ENCODE measurements at places on chromosomes 7 and 10. TPM values are rescaled to one million over a fixed set of nuclear protein-coding genes. Genes with fewer than 3 reads are reported as not detected.

The CPA1 gene
- not detected for total RNA-seq

The PSD gene
- 0.23 TPM for total RNA-seq

The KAT6B gene
- total RNA-seq = 94.5 TPM

The MAGI2 gene
- not detected for total RNA-seq

The PILRA gene
- 0.92 TPM for total RNA-seq

The LZTS2 gene
- 58.3 TPM for total RNA-seq

The DIP2C gene
- total RNA-seq = 3.7 TPM

The FASTK gene
- total RNA-seq = 163 TPM

The NODAL gene
- total RNA-seq = not detected

The TSPAN15 gene
- 186 TPM for total RNA-seq

The ZSWIM8 gene
- total RNA-seq = 152 TPM

The GIMAP7 gene
- total RNA-seq = not detected

The PLAC9 gene
- 2.0 TPM for total RNA-seq

The VSIR gene
- 14.1 TPM for total RNA-seq

The HBP1 gene
- total RNA-seq = 17.6 TPM

The MALRD1 gene
- total RNA-seq = not detected

The KCNH2 gene
- total RNA-seq = 1.6 TPM

The VGF gene
- 2.5 TPM for total RNA-seq

The CRTAC1 gene
- not detected for total RNA-seq

The ITIH5 gene
- total RNA-seq = not detected

The ITGA8 gene
- not detected for total RNA-seq

The CHPF2 gene
- 30.1 TPM for total RNA-seq

The PPP1R17 gene
- total RNA-seq = not detected

The NXPH1 gene
- not detected for total RNA-seq

The GPR37 gene
- 10.5 TPM for total RNA-seq

The TNKS2 gene
- 14.5 TPM for total RNA-seq

The C10orf67 gene
- total RNA-seq = 0.15 TPM

The PCBD1 gene
- 277 TPM for total RNA-seq

The OLAH gene
- not detected for total RNA-seq

The ZRANB1 gene
- total RNA-seq = 12.8 TPM

The PLPP4 gene
- 10.7 TPM for total RNA-seq

The RNLS gene
- not detected for total RNA-seq

The C10orf53 gene
- not detected for total RNA-seq

The GNAT3 gene
- total RNA-seq = not detected

The AEBP1 gene
- total RNA-seq = not detected

The FGL2 gene
- not detected for total RNA-seq

The TLX1 gene
- total RNA-seq = not detected

The ARHGAP19 gene
- 9.8 TPM for total RNA-seq

The ZKSCAN5 gene
- total RNA-seq = 9.9 TPM

All from PC-3 (cell line).